ENCODE measurements at places on chromosomes 2 and 18.

DNA sequence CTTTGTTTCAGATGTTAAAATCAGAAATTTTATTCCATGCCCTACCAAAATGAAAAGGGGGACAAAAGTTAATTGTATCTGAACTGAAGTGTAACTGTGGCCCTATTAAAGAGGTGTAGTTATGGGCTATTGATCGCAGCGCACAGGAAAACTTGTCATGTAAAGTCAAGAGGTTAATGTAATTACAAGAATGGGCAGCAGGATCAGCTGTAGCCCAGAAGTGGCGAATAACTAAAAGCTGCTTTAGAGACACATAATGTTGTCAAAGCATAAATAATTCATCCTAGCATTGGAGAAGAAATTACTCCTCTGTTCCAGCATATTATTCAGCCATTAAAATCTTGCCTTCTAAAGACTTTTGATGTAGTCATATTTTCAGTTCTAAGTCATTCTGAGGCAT, 211.8 kb downstream of the EPHA4 start:
- no peak for DNase-seq

- DNase-seq: no peak
Observed at GRCh38 chr2:4618141-4618540, 914.8 kb downstream of the DCDC2C start.

GRCh38 chr2:222939208-222939856, 78.5 kb downstream of the ACSL3 start:
- peak; percentile 52 for DNase-seq

GRCh38 chr18:9730786-9731185, 22.7 kb downstream of the RAB31 start:
- DNase-seq: no peak

GRCh38 chr2:74458938-74459363, 713 bp downstream of the WBP1 start:
- DNase-seq: no peak

- no peak for DNase-seq
Observed at GRCh38 chr2:231259104-231259503, 60.7 kb downstream of the ARMC9 start.

- no peak for DNase-seq
Observed at GRCh38 chr2:107811411-107811810, 15.3 kb upstream of the RGPD4 start.

DNA sequence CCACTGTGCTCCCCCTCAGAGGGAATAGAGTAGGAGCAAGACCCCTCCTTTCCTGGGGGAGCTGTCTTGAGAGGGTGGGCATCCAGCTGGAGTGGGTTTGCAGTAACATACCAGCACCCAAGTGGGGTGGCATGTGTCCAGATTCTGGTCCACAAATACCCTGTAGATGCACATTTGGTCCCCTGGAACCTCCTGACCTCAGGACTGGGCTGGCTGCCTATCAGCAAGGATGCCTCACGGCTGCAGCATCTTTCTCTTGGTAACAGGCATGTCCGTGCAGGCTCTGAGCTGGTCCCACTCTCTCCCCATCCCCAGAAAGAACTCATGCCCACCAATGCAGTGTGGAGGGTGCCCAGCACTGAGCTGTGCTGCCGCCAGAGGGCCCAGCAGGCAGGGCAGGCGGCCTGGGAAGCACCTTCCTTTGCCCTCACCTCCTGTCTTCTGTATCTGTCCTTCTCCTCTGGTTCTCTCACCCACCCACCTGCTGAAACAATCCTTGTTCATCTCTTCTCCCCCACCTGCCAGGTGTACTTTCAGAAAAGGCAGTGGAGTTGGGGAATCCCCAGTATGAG, 47.4 kb downstream of the ITGB1BP1 start:
- DNase-seq: no peak

DNA sequence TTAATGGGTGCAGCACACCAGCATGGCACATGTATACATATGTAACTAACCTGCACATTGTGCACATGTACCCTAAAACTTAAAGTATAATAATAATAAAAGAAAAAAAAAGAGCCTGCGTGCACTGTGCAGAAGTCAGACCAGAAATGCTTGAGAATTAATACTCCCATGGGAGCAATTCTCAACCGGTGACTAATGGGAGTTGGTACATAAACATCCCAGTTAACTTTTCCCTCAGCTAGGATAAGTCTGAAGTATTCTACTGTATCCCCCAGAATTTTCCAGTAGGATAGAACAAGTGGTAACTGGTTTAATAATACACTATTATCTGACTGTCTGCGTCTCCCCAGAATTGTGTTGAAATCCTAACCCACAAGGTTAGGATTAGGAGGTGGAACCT, 113.6 kb upstream of the COL5A2 start:
- DNase-seq: no peak

DNA sequence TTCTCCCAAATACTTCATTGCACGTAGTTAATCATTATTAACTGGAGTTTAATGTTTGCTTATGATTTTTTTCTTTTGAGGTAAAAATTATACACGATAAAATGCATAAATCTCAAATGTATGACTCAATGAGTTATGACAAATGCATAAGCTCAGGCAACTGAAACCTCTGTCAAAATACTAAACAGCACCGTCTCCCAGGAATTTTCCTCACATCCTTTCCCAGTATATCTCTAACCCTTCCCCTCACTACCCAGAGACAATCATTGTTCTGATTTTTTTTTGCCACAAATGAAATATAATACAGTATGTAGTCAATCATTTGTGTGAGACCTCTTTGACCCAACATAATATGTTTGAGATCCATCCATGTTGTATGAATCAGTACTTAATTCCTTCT, 606.5 kb downstream of the CPS1 start:
- DNase-seq: no peak

GRCh38 chr2:203155406-203155805, 83.4 kb upstream of the CYP20A1 start:
- DNase-seq: no peak

GRCh38 chr2:120108749-120109148, 95.9 kb downstream of the EPB41L5 start:
- DNase-seq: no peak

- DNase-seq: no peak
Observed at GRCh38 chr2:68352651-68353391, 12.3 kb upstream of the PLEK start.

GRCh38 chr2:79619442-79619841, 106.6 kb downstream of the CTNNA2 start:
- DNase-seq: no peak

- DNase-seq: no peak
Observed at GRCh38 chr2:112712465-112712864, 8.4 kb upstream of the NT5DC4 start.

- no peak for DNase-seq
Observed at GRCh38 chr2:39521876-39522517, 84.9 kb upstream of the MAP4K3 start.

DNA sequence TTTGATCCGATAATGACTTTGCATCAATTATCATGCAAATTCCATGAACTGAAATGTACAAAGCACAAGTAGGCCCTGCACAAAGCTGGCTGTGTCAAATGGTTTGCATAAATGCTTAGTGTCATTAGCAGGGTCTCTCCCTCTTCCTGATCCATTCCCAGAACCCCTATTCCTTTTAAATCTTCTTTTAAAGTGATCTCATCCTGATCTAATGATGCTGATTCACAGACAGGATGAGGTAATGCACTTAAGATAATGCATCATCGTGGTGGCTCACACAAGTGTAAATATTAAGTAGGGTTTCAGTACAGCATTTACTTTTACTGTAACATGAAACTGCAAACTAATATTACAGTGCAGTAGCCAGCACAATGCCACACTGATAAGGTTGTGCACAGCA, 304.8 kb upstream of the SOX11 start:
- DNase-seq: no peak

- no peak for DNase-seq
Observed at GRCh38 chr18:35463050-35463449, 34.7 kb downstream of the INO80C start.

GRCh38 chr2:159175182-159175581, 111.3 kb downstream of the WDSUB1 start:
- no peak for DNase-seq

- DNase-seq: no peak
Observed at GRCh38 chr2:21367421-21367820, 243.7 kb downstream of the TDRD15 start.

DNA sequence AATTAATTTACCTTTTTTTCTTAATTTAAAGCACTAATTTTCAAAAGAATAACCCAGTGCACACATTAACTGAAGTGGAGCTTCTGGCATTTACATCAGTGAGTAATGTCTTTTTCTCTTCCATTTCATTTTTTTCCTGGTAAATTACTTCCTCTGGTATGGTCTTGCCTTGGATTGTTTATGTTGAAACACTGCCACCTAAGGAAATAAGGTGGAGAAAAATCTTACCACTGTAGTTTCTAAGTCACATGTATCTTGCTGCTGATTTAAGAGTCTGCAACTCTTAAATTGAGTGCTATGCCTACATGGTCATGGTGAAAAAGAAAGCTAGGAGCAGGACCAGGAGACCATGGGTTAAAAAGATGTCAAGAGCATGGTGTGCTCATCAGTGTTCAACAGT, 51.0 kb downstream of the TTC27 start:
- no peak for DNase-seq

DNA sequence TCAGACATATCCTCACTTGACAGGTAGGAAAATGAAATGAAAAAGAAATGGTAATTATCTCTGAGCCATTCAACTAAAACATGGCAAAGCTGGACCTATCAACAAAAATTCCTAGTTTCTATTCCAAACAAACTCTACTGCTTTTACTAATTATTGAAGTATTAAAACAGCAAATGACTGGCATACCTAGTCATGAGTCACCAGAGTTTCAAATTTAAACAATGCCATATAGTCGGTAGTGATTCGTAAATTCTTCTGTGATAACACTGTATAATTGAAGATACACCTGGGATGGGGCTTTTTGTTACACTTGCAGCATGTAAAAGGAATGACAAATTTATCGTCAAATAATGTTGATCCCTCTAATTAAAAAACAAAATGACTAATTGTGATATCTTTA, 153.1 kb upstream of the THUMPD2 start:
- DNase-seq: no peak

DNA sequence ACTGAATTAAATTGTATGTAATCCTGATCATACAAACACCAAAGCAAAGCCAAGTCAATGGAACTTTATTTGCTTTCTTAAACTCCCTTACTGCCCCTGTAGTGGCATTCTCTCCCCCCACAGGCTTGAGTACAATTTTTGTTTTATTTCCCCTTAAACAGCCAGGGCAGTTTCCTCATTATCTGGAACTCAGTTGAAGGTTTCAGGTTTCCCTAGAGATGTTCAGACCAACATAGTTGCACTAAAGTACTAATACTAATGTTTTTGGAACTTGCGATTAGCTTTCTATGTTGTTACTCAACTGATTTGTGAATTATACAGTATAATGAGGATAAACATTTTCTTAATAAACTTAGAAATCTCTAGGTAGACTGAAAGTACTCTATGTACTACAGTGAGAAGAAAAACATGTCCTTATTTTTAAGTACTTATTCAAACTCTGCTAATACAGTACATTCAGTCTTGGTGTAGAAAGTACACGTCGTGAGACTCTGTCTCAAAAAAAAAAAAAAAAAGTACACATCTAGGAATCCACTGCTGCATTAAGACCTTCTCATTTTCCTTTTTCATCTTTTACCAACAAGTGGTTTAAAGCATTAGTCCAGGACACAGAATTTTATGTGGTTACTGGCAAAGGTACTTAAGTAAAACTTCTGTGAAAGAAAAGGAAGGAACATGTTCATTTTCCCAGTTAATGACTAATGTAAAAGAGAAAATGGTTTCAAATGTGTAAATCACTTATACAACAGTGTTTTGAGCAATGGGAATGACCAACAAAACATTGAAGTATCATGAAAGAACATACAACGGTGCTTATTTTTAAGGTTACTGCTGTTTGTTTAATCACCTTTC, 209.5 kb upstream of the SMAD7 start:
- DNase-seq: no peak

DNA sequence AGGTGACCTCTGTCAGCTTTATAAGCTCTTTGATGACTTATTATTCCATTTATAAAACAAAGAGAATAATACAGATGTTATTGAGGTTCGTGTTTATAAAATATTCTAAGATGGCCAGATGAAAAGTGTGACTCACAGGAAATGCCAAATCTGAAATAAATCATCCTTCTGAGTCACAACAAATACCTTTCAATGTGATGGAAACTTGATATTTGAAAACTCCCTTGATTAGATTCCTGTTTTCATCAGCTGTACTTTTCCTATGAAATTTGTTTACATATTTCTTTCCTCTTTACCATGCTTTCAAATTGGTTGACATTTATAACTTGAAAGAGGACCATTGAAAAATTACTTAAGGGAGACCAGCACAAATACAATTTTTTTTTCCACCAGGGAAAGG, 30.6 kb upstream of the PPP1R1C start:
- DNase-seq: no peak

GRCh38 chr2:112996635-112997034, 8.6 kb upstream of the IL36A start:
- DNase-seq: peak; percentile 56

GRCh38 chr2:84996909-84997308, 25.9 kb downstream of the KCMF1 start:
- no peak for DNase-seq

- DNase-seq: no peak
Observed at GRCh38 chr18:354003-354402, 86.2 kb upstream of the THOC1 start.

GRCh38 chr2:100852999-100853908, 33.3 kb downstream of the NPAS2 start:
- no peak for DNase-seq

GRCh38 chr2:197705912-197706838, 1.0 kb downstream of the MARS2 start:
- peak; percentile 8 for DNase-seq

- no peak for DNase-seq
Observed at GRCh38 chr2:69138247-69138772, 125.3 kb downstream of the ANTXR1 start.

GRCh38 chr2:188512456-188512855, 220.8 kb downstream of the GULP1 start:
- no peak for DNase-seq

DNA sequence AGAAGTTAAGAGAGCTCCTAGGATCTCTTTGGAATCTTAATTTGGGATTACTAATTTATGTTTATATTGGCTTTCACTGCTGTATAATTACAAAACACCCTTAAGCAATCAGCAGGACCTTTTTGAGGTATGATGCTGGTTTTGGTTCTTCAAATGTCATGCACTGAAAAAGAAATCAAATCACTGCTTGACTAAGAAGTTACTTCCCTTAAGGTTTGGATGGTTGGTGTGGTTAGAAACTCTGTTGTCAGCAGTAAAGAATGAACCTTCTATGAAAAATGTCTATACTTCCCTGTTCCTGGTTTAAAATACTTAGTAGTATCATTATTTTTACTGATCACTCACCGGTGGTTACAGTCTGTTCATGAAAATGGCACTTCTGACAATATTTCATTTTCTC, 5.5 kb downstream of the COLEC12 start:
- DNase-seq: no peak

DNA sequence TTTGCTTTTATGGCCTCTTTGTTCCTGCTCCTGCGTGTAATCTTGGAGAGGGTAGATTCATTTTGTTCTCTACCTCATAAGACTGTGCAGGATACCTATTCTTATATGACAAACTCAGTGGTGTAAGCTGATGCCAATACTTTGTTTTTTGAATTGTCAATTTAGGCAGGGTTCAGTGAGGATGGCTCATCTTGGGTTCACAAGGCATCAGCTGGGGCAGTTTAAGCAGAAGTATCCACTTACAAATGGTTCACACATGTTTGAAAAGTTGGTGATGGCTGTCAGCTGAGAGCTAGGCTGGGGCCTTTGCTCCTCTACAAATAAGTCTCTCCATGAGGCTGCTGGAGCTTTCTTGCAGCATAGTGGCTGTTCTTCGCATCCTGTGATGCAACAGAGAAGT, 920.6 kb upstream of the PIK3C3 start:
- DNase-seq: no peak

- peak; percentile 76 for DNase-seq
Observed at GRCh38 chr2:126776692-126777619, 121.0 kb downstream of the GYPC start.
